ENCODE measurements at places on chromosomes 4 and X. TPM values are rescaled to one million over a fixed set of nuclear protein-coding genes. Genes with fewer than 3 reads are reported as not detected.

DSPP gene
- total RNA-seq, result not detected

SATL1 gene
- total RNA-seq, result not detected

TRIM75 gene
- total RNA-seq, result not detected

XAGE1A gene
- total RNA-seq, result not detected

BMX gene
- total RNA-seq, result not detected

XIAP gene
- 37.2 TPM for total RNA-seq

REELD1 gene
- total RNA-seq, result 0.10 TPM

NLGN3 gene
- total RNA-seq, result 0.67 TPM

F9 gene
- not detected for total RNA-seq

Data from activated CD8-positive, alpha-beta memory T cell treated with anti-CD3 and anti-CD28 coated beads for 36 hours (primary cell).